NB4 (cell line): ENCODE measurements at places on chromosomes 6 and 20.

- DNase-seq: no peak
Observed at GRCh38 chr20:48329031-48329615, 498.7 kb downstream of the PREX1 start.

- DNase-seq: peak; percentile 30
Observed at GRCh38 chr6:157840776-157841175, 17.7 kb downstream of the SNX9 start.

GRCh38 chr6:155311086-155311485 is 3.2 kb downstream of the TFB1M start:
- DNase-seq: no peak

DNA sequence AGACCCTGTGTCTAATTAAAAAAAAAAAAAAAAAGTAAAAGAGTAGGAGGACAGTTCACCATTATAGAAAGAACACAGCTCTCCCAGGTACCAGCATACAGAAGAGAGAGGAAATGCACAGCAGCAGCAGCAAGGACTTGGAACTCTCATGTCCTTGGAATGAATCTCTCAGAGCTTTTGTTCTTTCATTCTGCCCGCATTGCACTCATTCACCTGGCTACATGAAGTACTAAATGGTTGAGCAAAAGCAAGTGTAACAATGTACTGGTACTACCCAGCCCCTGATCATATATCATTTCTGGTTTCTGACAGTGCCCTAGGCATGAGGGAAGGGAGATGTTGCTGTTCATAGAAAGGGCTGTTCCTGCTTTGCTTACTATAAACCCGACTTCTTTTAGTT is 12.1 kb upstream of the BTN3A3 start:
- DNase-seq: no peak

GRCh38 chr6:129032602-129033001 is 149.7 kb downstream of the LAMA2 start:
- DNase-seq: no peak

DNA sequence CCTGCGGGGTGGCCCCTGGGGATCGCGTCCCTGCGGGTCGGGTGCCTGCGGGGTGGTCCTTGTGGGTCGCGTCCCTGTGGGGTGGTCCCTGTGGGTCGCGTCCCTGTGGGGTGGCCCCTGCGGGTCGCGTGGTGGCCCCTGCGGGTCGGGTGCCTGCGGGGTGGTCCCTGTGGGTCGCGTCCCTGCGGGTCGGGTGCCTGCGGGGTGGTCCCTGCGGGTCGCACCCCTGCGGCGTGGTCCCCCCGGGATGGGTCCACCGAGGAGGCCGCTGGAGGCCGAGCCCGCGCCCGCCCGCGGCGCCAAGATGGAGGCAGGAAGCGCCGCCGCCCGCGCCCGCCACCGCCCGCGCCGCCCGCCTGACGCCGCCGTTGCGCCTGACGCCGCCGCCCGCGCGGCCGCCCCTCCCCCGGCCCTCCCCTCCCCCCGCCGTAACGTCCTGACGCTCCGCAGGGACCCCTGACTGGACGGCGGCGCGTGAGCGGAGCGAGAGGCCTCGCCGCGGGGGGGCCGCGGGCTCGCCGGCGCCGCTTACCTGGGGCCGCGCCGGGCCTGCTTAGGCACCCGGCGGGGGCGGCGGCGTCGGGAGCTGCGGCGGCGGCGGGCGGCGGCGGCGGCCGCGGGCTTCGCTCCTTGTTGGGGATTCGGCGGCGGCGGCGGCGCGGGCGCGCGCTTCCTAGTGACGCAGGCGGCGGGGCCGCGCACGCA is at the start of gene GMEB2:
Gene GMEB2 (minus strand): TSS at position 678 of the 705 bp plus-strand sequence. CDS start 7,704 bp downstream, outside the sequence.
- DNase-seq: peak; percentile 84

DNA sequence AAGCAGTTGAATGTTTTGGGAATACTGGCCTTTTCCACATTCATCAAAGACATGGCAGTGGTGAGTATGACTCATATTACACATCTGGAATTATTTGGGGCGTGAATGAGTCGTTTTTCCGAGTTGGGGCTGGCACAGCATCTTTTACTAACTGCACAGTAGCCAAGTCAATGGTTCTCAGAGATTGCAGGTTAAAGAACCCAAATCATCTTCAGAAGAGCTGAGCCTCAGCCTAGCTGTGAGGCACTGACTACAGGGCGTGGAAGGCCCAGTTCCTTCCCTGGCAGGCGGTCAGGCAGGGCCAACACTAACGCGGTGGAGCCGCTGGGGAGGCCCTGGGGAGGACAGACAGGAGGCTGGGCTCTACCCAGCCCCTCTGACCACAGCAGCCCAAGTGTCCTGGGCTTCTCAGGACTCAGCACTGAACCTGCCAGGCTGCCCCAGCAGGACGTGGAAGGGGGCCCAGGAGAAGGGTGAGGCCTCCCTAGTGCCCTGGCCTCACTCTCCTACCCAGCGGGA is 20.1 kb upstream of the HELZ2 start:
- DNase-seq: no peak

DNA sequence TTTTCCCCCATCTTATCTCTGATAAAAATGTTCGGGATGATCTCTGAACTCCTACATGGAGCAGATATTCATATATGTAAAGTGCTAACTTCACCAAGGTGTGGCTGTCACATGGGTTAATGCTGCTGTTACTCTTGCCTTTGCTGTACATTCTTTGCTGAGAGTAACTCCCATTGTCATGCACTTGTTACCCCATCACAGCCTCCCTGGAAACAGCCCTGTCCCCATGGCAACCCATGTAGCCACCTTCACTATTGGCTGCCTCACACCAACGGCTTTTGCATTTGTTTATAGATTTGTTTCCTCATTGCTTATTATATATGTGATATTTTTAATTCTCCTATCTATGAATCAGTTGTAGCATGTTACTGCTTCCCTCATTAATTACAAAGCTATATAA is 17.3 kb upstream of the IBTK start:
- DNase-seq: no peak

- DNase-seq: peak; percentile 59
Observed at GRCh38 chr6:53492860-53493634, 51.9 kb downstream of the GCLC start.

- peak; percentile 81 for DNase-seq
Observed at GRCh38 chr6:28865401-28866204, 58.2 kb downstream of the TRIM27 start.

GRCh38 chr20:34112600-34113101 is 608 bp upstream of the EIF2S2 start:
- peak; percentile 83 for DNase-seq

DNA sequence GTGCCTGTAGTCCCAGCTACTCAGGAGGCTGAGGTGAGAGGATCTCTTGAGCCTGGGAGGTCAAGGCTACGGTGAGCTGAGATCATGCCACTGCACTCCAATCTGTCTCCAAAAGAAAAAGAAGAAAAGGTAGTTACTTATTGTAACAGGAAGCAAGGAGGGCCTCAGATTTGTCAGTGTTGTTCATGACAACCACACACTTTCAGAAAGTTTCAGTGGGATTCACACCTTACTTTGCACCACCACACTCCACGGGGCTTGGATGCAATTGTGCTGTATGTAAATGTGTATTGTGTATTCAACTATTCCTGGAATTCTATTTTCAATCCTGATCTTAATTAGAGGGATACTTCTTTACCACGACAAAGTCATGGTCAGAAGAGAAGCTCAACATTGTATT is 142.6 kb downstream of the ELOVL4 start:
- DNase-seq: no peak

DNA sequence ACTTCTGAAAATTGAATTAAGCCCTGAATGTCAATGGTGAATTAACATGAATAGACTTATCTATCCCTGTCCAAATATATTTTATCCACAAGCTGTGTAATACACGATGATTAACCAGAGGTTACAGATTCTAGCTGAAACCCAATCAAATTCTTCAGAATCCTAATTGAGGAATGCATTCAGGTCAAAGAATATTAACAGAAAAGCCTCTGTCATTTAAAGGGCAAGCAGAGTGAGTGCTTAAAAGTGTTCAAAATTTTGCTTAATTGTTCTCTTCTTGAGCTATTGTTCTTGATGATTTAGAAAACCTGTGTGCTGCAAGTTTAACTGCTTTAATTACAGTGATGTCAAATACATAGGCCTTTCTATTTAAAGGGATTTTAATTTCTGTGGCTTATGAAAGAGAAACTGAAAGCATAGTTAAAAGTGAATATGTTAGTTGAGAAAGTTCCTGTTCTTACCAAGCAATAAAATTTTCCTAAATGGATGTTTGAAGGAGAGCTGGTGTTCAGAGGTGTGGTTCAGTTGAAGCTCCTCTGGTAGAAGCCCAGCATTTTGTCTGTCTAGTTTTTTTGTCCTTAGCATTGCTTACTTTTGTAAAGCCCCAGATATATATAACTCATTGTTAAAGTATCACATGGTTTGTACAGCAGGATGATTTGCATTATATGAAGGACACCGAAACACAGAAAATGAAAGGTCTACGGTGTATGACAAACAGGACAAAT is 466.3 kb upstream of the PLCB4 start:
- DNase-seq: peak; percentile 9

DNA sequence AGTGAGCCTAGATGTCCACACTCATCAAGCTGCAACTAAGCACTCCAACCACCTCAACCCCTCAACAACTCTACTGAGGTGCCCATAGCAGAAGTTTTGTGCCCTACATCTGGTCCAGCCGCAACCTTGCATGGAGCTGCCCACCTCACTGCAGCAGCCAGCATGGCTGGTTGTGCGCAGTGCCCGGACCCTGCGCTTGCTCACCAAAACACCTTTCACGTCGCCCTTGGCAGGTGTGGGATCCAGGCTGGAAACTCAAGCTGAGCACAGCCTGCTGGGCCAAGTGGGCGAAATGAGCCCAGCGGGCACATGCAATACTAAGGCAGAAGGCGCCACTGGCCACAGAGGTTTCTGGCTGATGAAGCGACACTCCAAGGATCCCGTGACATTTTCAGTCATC is 902.4 kb downstream of the TBC1D32 start:
- DNase-seq: no peak
